ENCODE measurements at places on chromosomes 6 and 20.

DNA sequence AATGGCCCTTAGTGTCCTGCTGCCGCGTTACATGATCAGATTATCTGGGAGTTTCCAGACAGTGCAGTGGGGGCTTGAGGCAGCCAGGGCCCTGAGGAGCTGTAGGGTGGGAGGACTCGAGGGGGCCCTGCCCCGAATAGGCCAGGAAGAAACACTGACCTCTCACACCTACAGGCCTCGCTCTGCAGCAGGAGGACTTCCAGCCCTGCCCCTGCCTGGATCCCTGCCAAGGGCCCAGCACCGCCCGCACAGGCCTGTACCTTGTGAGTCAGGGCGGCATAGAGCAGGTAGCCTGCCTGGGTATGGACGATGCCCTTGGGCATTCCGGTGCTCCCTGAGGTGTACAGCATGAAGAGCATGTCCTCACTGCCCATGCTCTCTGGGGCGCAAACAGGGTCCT lies 30.1 kb upstream of the APMAP start:
- DNase-seq = no peak

DNA sequence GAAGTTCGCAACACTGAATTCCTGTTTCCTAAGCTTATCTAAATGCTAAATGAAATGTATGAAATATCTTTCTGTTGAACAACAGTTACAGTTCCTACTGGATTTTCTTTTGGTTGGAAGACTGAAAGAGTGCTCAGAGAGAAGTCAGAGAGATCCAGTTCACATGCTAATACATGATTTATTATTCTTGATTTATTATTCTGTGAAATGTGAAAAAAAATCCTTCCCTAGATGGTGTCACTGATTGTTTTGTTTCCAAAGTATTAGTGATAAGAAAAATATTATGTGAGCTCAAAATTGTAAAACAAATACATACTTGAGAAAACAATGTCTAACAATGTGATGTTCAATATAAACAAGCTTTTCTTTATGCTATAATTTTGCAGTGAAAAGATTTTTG lies 42.1 kb downstream of the ADGRG6 start:
- no peak for DNase-seq

DNA sequence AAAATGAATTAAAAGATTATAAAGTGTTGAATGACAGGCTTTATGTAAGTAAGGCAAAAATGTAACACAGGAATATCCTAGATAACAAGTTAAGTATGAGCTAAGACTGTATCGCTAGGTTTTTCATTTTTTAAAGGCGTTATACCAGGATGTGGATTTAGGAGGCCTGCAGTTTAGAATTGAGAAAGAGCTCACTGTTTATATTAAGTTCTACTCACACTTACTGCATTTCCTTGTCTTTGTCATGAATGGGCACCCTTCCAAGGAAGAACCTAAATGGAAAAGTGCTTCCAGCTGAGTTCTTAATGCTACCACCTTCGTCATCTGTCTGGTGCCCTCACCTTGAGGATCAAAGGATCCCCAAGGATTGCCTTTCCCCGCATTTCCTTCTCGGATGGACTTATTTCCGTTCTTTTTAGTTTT lies 148.7 kb downstream of the SOX4 start:
- no peak for DNase-seq

- no peak for DNase-seq
Measured at GRCh38 chr20:62131560-62132320, 9.5 kb downstream of the LSM14B start.

DNA sequence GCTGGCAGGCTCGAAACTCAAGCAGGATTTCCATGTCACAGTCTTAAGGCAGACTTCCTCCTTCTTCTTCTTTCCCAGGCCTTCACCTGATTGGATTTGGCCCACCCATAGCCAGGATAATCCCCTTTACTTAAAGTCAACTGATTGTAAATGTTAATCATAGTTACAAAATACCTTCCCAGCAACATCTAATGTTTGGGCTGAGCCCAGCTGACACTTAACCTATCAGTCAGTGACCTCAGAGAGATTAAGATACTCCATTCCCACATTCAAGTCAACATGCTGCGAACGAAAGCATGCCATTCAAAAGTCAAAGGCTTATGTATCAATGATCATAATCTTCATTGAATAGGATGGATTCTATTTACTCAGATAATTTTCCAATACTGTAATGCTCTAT lies 16.0 kb downstream of the MAP7 start:
- DNase-seq = no peak

DNA sequence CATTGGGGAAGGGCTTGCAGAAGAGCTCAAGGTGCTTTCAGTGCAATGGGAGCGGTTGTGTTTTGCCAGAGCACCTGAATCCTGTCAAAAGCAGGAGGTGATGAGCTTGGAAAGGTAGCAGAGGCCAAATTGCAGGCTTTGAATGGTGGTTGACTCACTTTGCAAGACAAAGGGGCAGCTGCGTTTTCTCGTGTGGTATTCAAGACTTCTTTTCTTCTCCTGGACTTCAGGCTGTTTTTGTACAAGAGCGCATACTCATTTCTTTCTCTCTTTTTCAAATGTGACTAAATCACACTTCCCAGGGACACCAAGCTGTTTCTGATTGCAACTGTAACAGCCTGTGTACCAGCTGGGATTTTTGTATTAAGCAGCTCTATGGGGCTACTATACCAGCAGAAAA lies 32.3 kb downstream of the GHRH start:
- DNase-seq = no peak

DNA sequence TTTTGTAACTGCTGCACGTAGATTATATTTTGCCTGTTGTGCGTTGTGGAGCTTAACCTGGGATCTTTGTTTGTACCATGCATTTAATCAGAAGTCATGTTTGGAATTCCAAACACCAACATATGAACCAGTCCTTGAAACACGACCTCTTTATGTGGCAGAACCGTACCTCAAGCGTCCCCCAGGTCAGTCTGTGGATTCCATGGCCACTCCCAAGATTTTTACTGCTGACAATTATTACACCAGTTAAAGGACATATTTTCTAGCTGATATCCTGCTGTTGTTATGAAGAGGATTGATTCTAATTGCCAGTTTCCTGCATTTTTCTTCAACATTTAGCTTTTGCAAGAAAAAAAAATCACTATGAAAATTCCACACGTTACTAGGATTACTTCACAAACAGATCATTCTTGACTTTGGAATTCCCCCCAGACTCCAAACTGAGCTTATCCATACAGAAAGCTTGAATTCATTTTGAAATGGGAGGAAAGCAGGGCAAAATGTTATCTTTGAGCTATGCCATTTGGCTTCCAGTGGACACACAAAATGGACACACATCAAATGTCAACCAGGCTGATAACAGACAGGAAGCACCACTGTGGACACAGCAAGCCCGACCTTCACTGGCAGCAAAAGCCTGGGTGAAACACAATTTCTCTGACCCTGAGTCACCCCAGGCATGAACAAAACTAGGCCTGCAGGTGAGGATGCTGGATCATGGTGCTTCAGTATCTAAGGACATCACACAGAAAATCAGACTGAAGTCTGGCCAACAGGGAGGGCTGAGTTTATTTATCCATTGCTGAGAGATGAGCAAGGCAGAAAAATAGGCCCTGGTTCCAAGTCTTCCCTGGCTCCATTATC lies 542.9 kb upstream of the JAG1 start:
- DNase-seq = no peak

DNA sequence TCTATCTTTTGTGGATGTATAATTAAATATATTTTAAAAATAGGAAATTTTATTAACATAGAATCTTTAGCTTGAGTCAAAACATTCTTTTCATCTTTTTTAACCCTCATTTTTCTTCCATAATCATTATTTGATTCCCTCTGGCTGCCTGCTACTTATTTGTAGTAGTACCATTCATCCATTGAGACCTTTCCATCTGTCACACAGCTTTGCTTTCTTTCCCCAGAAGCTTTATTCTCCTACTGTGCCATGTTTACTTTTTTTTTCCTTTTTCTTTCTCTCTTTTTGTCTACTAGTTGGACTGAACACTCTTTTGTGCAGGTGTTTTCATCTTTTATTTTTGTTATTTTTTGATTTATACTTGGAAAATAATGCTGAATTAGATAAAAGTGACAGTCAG lies 522.6 kb upstream of the MMS22L start:
- no peak for DNase-seq

DNA sequence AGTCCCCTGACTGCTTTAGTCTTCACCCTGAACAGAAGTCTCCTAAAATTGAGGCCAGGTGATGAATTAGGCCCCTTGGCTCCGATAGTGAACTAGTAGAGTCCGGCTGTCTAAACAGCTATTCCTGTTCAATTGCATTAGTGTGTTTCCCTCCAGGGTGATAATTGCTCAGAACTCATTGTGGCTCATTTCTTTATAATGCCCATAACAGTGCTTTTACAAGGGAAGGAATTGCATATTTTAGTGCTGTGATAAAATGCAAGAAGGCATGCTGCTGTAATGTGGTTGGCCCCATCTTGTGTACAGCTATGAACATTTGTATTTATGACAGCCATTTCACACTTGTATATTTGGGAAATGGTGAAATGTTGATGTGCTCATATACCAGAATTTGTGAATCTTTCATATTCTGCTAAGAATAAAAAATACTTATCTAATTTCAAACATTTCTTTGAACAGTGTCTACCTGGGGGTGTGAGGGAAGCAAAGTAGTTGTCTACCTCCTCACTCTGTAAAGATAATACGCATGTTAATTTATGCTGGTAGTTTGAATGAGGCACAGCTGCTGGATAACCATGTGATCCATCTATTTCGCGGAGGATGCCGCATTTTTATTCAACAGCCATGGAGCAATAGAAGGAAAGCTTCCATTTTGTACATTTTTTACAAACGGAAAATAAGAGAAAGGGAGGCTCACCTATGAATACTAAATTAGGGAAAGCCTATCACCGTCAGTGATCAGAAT lies 451.4 kb downstream of the NKAIN2 start:
- no peak for DNase-seq

DNA sequence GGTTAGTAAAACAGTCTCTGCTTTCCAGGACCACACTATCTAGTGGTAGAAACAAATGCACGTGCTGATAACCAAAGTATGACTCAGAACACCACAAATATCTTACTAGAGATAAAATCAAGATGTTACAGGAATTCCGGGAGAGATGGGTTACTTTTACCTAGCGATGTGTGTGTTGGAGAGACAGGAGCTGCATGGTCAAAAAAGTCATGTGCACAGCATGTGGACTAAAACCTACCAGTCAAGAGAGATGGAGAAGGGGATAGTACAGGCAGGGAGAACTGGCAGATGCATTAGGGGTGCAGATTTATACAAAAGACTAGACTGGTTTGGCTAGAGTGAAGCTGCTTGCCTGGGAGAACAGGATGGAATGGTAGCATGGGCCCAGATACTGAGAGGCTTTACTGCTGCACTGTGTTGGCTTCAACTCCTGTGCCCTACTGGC lies 75.3 kb upstream of the MRAP2 start:
- DNase-seq = no peak

DNA sequence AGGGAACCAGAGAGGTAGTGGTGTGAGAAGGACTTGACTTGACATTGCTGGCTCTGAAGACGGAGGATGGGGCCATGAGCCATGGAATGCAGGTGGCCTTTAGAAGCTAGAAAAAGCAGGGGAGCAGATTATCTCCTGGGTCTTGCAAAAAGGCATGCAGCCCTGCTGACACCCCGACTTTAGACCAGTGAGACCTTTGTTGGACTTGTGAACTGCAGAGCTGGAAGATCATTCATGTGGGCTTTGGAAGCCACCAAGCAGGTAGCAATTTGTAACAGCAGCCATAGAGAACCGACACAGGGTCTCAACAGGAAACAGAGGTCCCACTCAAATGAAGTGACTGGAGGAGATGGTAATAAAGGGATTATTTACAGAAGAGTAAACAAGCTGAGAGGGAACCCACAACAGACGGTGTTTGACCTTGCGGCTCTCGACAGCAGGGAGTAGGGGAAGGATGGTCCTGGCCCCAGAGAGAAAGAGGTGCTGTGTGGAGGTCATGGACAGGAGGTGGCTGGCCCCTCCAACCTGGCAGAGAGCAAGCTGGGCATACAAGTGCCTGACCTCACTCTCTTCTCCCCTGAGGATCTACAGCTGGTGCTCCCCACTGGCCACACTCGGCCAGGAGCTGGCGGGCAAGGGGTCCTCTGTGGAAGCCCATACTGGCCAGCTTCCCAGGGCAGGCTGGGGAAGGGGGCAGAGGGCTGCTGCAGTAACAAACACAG lies 43.9 kb downstream of the SLC22A23 start:
- no peak for DNase-seq

GRCh38 chr6:56363796-56364430 lies 116.5 kb upstream of the COL21A1 start:
- no peak for DNase-seq

DNA sequence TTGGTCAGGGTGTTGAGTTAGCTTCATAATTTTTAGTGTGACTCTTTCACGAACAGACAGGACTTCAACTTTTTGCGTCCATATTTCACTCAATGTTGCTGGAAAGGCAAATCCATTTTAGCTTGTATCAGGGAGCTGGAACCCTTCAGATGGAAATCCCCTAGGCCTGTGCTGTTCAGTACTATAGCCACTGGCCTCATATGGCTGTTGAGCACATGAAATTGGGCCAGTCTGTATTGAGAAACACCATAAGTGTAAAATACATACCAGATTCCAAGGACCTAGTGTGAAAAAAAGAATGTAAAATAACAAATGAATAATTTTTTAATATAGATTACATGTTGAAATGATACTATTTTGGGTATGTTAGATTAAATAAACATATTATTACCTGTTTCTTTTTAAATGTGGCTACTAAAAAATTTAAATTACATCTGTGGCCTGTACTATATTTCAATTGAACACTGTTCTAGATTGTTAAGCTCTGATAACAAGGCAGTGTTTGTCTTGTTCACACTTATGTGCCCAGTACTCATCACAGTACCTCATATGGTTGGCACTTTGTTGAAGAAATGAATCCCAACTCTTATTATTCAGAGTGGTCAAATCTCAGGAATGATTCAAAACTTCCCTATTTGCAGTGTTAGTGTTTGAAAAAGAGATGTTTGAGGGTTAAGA lies 34.3 kb downstream of the CTNNBL1 start:
- DNase-seq = no peak

GRCh38 chr20:42309050-42309449 lies 690.9 kb upstream of the CHD6 start:
- no peak for DNase-seq

GRCh38 chr6:79079561-79080041 lies 1.5 kb upstream of the PHIP start:
- no peak for DNase-seq

DNA sequence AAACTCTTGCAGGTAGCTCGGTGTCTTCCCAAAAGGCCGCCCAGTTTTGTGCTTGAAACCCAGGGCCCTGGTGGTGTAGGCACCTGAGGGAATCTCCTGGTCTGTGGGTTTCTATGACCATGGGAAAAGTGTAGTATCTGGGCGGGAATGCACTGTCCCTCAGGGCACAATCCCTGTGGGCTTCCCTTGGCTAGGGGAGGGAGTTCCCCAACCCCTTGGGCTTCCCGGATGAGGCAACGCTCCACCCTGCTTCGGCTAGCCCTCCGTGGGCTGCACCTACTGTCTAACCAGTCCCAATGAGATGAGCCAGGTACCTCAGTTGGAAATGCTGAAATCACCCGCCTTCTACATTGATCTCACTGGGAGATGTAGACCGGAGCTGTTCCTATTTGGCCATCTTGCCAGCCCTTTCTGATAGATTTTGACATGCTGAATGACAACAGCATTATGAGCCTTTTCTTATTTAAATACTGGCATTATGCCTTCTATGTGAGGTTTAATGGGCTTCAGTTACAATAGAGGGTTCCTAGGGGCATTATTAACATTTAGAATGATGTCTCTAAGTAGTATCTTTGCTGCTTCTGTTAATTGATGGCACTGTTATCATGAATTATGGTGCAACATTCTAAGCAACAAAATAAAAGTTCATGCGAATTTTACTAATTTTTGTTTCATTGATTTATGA lies 133.7 kb upstream of the FLRT3 start:
- no peak for DNase-seq
